Activated B cell treated with CpG ODN at 0.5 μM for 24 hours (primary cell): ENCODE measurements at places on chromosomes 3 and 15.

DNA sequence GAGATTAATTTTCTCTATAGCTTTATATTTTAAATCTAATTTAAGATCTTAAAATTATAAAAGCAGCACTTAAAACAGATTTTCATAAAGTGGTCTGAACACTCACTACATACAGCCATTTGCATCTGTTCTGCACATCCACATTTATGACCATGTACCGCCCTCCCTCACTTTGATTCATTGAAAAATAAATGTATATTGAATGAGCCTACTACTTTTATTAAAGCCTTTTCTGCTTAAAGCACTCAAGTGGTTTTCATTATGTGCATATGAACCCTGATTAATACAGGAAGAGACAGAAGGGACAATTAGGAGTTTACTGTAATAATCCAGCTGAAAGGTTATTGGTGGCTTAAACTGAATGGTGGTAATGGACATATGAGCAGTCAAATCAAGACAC lies 129.4 kb downstream of the DLG1 start:
- no peak for DNase-seq

GRCh38 chr15:79168922-79169456 lies 78.4 kb upstream of the RASGRF1 start:
- no peak for DNase-seq

DNA sequence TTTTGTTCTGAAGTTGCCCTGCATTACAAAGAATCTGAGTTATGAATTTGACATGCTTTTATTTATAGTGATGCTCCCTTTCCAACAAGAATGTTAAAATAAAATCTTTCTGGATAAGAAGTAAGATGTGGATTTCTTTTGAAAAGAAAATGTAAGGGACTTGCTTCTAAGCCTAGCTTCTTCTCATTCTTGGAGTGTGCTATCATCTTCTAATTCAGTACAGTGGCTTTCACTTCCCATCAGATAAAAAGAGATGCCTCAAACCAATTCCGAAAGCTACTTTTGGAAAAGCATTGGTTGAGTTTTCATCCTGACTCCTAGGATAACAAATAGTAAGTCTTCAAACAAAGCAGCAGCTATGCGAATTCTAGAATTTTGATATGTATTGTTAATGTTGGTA lies 197.0 kb upstream of the ZPLD1 start:
- no peak for DNase-seq

DNA sequence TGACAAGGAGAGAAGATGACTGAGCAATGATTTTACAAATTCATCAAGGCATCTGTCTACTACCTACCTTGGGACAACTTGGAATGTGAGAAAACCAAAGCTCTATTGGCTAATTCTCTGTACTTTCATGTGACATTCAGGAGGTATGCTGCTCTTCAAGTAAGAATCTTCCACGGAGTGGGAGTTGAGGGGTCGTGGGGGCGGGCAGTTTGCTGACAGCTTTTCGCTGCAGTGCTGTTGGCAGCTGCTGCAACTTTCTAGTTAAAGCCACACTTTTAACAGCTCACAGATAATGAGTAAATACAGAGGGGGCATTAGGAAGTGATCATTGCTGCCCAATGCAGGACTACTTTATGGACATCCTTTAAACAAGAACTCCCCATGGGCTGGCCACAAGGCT lies 22.3 kb downstream of the CLDN1 start:
- no peak for DNase-seq

DNA sequence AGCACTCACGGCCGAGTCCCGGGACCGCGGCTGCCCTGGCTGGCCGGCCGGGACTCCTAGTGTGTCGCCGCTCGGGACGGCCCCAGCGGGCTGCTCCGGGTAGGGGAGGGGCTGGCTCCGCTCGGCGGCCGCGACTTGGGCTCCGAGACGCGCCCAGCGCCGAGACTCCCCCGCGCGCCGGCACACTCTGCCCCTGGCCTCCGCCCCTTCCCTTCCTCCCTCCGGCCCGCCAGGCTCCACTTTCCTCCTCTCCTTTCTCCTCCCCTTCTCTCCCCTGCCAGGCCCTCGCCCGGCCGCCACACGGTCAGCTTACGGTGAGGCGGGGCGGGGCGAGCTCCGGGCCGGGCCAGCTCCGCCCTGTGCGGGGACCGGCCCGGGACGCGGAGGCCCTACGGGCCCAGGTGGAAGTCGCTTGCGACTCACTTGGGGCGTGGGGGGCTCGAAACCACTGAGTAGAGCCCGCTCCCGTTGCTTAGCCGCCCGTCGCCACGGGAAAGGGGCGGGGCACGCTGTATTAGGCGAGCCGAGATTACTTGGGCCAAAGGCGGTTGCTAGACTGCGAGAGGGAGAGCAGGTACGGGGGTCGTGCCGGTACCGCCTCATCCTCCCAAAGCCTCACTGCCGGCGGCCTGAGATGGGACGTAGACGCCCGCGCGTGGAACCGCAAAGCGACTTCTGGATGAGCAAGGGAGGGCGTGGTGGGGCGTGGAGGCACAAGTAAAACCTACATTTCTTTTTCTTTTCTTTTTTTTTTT lies at the start of gene ITGB5:
ITGB5 (minus strand) TSS at position 189 of the 755 bp plus-strand sequence. CDS start 365 bp downstream, outside the sequence.
- peak; percentile 32 for DNase-seq

- DNase-seq = no peak
These were observed 15.7 kb downstream of the GAP43 start for GRCh38 chr3:115638991-115639390.

GRCh38 chr3:19596408-19596807 lies 337.6 kb downstream of the EFHB start:
- DNase-seq = no peak

DNA sequence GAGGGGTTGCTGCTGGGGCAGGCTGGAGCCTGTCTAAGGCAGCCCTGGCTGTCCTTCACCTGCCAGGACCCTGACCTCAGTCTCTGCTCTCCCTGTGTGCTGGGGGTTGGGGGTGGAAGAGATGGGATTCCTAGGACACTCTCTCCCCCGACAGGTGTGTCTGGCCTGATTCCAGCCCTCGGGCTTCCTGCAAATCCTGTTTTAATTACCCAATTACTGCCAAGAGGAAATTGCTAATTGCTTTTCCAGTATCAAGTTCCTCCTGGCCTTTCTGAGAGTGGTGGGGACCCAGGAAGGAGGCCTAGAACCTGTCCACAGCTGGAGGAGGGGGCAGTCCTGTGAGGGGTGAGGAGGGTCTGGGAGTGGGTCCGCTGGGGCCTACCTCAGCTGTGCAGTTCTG lies 15.8 kb downstream of the PLXNA1 start:
- no peak for DNase-seq

DNA sequence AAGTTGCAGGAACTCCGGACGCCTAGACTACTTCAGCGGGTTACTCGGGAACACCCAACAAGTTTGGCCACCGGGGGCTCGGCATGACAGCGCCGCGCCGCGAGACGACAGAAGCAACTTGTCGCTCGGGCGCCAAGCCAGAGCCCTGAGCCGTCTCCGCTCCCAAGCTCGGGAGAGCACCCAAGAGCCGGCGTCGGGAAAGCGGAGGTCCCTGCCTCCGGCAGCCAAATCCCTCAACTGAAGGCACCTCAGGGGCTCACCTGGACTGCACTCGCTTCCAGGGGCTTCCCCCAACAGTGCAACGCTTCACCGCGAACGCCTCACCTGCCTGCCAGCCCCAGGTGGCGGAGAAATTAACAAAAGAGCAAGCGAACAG lies 640 bp downstream of the MB21D2 start:
- DNase-seq = no peak

DNA sequence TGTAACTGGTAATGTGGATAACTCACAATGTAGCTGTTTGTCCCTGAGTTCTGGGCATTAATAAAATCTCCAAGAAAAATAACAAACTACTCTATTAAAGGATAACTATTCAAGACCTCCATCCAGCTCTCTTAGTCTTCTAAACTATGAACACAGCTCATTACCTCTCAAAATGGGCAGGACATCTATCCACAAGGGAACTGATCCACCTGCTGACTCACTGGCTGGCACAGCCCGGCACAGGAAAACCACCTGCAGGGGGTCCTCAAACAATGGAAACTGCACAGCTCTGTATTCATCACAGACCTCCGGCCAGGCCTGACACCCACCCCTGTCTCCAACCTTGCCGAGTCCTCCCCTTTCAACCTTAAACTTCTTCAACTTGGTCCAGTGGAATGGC lies 255.4 kb downstream of the TJP1 start:
- DNase-seq = no peak

- DNase-seq = no peak
These were observed 47.2 kb downstream of the CCDC12 start for GRCh38 chr3:46929324-46929723.

DNA sequence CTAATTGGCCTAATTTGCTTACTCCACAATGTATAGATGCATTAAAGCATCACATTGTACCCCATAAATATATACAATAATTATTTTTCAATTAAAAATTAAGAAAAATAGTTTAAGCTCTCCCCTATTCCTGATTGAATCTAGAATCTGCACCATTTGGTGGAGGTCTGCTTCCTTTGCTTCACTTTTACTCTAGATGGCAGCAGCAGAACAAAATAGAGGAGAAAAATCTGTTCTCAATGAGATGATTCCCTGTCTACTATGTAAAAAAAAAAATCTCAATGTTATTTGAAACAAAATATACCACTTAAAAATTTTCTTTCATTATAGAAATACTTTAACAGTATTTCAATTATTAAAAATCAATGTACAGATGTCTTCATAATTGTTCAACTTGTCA lies 109.6 kb upstream of the FXR1 start:
- no peak for DNase-seq

- no peak for DNase-seq
These were observed 1298.6 kb downstream of the SI start for GRCh38 chr3:163779396-163780344.

GRCh38 chr3:72171946-72172345 lies 387.0 kb upstream of the PROK2 start:
- DNase-seq = no peak

DNA sequence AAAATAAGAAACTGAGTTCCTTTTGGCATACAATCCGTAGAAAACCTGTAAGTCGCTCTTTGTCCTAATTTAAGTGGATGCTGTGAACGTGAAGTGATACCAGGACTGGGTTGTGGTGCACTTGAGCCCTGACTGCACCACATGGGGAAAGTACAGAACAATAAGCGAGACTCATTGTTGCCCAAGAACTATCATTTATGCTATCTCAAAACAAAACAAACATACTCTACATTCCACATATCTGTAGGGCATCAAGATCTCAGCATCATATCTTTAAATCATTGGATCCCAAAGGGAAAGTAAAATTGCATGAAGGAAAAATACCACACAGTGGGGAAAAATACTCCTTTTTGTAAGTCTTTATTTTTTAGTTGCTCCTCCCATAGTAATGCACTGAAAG lies 580.3 kb downstream of the MECOM start:
- DNase-seq = no peak

DNA sequence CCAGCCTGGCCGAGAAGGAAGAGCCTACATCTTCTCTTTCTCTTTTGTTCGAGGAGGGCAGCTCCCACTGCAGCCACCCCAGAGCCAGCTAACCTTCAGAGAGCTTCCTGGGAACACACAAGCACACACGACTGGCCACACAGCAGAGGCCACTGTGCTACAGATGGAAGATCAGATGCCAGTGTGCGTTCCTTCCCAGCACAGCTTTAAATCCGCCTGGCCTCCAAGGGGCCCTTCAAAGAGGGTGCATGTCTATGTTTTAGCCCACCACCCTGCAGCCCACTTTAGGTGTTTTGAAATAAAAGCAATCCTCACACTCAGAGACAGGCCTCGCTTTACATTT lies 12.4 kb downstream of the ALDH1A3 start:
- DNase-seq = no peak

- DNase-seq = no peak
These were observed 82.6 kb downstream of the NR1I2 start for GRCh38 chr3:119864476-119864875.

- DNase-seq = no peak
These were observed 50.7 kb upstream of the AP4E1 start for GRCh38 chr15:50857763-50858162.

DNA sequence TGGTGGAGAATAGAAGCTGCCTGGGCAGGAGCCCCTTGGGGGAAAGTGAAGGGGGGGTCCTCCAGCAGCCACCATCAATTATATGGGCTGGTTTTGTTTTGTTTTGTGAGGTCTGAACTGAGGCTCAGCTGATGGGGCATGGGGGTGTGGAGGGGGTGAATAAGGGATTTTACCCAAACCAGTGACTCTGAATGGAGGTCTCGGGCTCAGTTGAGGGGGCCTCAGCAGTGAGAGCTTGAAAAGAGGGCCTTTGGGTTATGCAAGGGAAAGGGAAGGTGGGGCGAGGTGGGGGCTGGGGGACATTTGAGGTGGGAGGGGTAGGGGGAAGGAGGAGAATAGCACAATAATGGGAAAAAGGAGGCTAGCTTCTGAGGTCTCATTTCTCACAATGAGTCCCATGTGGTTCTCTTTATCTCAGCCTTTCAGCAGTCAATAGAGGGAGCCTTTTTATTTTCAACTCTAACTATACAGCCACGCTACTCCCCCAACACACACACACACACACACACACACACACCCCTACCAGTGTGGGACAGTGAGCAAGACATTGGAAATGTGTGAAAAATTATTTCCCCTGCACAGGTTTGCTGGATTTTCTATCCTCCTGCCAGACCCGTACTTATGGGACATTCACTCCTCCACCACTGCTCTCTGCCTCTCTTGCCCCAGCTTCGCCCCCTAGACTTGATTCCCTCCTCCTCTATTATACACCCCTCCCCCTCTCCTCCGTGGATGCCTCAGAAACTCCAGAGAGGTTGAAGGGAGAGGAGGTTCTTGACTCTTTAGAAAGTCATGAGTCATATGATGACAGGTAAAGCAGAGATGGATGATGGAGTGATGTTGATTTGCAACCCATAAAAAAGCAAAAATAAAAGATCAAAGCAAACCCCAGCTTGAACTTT lies 96.0 kb downstream of the GTPBP8 start:
- DNase-seq = no peak

DNA sequence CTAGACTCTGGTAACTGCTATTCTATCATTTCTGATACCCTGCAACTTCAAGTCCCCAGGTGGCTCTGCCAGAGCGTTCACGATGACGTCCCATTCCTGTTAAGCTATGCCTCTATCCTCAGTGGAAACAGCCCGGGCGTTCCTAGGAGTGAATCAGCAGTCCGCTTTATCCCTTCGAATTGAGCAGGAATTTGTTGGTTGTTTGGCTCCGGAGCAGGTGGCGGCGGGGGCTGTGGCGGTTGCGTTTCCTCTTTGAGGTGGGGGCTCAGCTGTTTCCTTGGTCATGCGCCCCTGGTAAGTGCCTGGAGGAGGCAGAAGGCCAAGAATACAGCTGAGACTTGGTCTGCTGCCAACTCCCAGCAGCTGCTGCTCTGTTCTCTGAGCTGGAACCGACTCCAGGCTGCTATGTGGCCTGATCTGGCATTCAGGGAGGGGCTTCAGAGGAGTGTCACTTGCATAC lies 25.2 kb downstream of the ARPP21 start:
- DNase-seq = peak; percentile 14

DNA sequence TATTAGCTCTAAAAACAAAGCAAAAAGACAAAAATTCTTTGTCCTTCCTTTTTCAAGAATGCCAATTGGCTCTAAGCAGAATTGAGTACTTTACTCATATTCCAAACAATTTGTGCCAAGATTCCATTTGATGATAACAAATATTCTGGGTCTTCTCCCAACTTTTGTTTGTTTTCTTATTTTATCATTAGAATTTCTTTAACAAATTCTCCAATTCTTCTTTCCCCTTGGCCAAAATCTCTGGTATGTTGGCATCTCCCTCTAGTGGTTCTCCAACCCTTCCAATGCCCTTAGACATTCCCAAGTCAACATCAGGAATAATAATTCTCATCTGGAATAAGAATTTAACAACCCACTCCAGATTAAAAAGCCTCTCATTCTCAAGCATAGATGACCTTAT lies 5.3 kb downstream of the CPOX start:
- DNase-seq = no peak
